Esophagus squamous epithelium (tissue), 5 donors: ENCODE measurements at places on chromosomes 13 and 19.
A peak's percentile ranks its signal among the peaks of the same experiment; 100 is the strongest.

- no peak for DNase-seq
- no peaks in the 10 kb centered on the region for H3K27me3 ChIP-seq
- H3K4me3 ChIP-seq: no peak overlapping the region
- H3K27ac ChIP-seq: no peak overlapping the region
- no peaks in the 10 kb centered on the region for H3K36me3 ChIP-seq
- no peaks in the 10 kb centered on the region for H3K4me1 ChIP-seq
These were observed 710.3 kb upstream of the SLITRK5 start for GRCh38 chr13:86960876-86961275.

GRCh38 chr19:2750808-2751437, 11.1 kb upstream of the SLC39A3 start:
- no peaks in the 10 kb centered on the region for H3K27me3 ChIP-seq
- H3K27ac ChIP-seq: no peak overlapping the region
- DNase-seq: no peak
- H3K36me3 ChIP-seq: peaks cover 13% of the 10 kb centered on the region
- H3K4me1 ChIP-seq: no peaks in the 10 kb centered on the region
- H3K4me3 ChIP-seq: no peak overlapping the region

DNA sequence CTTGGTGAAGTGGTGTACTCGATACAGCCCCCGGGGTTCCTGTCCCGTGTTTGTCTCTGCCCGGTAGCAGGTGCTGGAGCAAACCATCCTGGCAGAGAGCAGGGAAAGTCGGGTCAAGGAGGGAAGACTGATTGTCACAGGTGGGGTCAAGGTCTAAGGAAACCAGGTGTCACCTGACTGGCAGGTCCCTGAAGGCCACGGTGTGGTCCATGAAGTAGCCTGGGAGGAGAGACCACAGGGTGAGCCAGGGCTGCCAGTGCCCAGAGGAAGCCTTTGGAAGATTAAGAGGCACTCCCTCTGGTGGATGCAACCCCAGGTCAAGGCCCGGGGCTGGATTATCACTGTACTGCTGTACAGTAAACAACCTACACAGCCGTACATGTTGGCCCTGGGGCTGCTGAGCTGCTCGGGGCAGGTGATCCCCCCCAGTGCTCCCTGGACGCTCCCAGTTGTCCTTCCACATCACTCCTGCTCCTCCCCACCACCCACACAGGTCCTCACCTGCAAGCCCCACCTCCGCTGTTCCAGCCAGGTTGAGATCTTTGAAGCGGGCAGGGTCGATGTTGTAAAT, 6.0 kb upstream of the CCER2 start:
- no peaks in the 10 kb centered on the region for H3K36me3 ChIP-seq
- no peaks in the 10 kb centered on the region for H3K4me1 ChIP-seq
- H3K27ac ChIP-seq: no peak overlapping the region
- DNase-seq: no peak
- no peaks in the 10 kb centered on the region for H3K27me3 ChIP-seq

DNA sequence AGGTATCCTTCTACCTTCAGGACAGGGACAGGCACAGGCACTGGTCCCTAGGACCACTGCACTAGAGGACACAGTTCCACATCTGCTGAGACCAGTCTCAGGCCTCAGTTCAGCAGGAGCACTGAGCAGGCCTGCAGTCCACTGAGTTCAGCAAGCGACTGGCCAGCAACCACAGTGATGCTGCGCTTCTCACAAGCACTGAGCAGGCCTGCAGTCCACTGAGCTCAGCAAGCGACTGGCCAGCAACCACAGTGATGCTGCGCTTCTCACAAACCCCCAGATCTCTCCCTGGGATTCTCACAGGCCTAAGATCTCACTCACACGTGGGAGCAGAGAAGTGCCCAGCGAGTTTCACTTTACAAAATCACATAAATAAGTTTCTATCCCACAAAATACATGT, 140.6 kb downstream of the IRS2 start:
- DNase-seq: no peak
- H3K36me3 ChIP-seq: no peaks in the 10 kb centered on the region
- H3K4me1 ChIP-seq: peaks cover 10% of the 10 kb centered on the region
- H3K27ac ChIP-seq: no peak overlapping the region
- no peak overlapping the region for H3K4me3 ChIP-seq

- H3K27me3 ChIP-seq: peaks cover 36% of the 10 kb centered on the region
- H3K4me3 ChIP-seq: no peak overlapping the region
- no peaks in the 10 kb centered on the region for H3K36me3 ChIP-seq
These were observed 6.6 kb upstream of the SOX1 start for GRCh38 chr13:112060282-112060830.

GRCh38 chr19:20250627-20251026, 83.6 kb downstream of the ZNF486 start:
- H3K36me3 ChIP-seq: no peaks in the 10 kb centered on the region
- H3K4me3 ChIP-seq: no peak overlapping the region
- H3K27ac ChIP-seq: no peak overlapping the region
- DNase-seq: no peak
- H3K4me1 ChIP-seq: no peaks in the 10 kb centered on the region
- H3K27me3 ChIP-seq: no peaks in the 10 kb centered on the region

DNA sequence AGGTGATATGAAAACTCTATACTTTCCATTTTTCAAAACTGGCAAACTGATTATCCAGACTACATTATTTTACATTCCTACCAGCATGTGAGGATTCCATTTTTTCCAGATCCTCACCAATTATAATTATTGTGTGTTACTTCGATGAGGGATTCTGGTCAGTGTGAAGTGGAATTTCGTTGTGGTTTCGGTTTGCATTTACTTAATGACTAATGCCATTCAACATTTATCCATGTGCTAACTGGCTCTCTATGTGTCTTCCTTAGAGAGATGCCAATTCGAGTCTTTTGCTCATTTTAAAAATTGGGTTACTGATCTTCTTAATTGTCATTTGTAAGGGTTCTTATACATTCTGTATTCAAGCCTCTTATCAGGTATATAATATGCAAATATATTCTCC, 1551.3 kb upstream of the MIR17HG start:
- no peak overlapping the region for H3K4me3 ChIP-seq
- H3K4me1 ChIP-seq: no peaks in the 10 kb centered on the region
- no peak for DNase-seq
- H3K36me3 ChIP-seq: no peaks in the 10 kb centered on the region
- H3K27me3 ChIP-seq: no peaks in the 10 kb centered on the region

DNA sequence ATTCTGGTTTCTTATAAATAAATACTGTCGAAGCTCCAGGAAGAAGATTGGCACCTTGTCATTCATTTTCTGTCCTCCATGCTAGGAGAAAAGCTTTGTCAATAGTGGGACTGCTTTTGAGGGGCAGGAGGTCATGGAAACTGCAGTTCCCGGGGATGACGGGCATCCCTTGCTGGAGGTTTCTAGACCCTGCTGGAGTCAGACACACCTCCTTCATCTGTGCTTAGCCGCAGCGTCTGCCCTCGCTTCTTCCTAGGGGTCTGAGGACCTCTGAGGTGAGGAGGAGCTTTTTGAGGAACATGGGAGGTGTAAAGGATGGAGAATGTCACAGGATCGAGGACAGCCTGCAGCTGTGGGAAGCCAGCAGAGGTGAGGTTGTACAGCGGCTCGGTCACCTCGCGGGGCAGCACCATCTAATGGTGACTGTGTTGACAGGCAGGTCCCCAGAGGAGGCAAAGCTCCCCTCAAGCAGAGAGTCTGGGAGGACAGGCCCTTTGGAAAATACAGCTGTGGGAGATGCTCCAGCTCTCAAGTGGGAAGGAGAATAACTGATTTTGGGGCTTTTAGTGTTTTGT, 172.7 kb upstream of the RNF113B start:
- no peaks in the 10 kb centered on the region for H3K27me3 ChIP-seq
- peaks cover 11% of the 10 kb centered on the region for H3K4me1 ChIP-seq
- H3K36me3 ChIP-seq: no peaks in the 10 kb centered on the region
- DNase-seq: no peak

DNA sequence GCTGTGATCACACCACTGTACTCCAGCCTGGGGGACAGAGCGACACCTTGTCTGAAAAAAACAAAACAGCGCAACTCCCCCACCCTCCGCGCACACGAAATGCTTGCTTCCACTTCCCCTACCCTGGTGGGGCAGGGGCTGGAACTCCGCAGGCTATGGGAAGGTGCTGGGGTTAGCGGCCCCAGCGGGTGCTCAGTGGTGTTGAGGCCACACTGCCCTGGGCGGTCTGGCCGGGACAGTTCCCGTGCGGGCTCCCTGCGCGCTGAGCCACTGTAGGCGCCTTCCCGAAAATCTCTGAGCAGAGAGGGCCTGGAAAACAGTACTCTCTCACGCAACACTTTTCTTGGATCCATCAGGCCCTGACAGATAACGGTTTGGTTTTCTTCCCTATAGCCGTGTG, 1.1 kb upstream of the WTIP start:
- peak overlapping the region; percentile 81 for H3K27ac ChIP-seq
- H3K4me3 ChIP-seq: no peak overlapping the region
- H3K36me3 ChIP-seq: no peaks in the 10 kb centered on the region

GRCh38 chr19:1698636-1699035, 46.2 kb upstream of the TCF3 start:
- DNase-seq: no peak
- H3K36me3 ChIP-seq: no peaks in the 10 kb centered on the region
- H3K4me1 ChIP-seq: no peaks in the 10 kb centered on the region
- no peak overlapping the region for H3K4me3 ChIP-seq
- peaks cover 10% of the 10 kb centered on the region for H3K27me3 ChIP-seq

- peak; percentile 15 for DNase-seq
- peaks cover 33% of the 10 kb centered on the region for H3K4me1 ChIP-seq
- no peaks in the 10 kb centered on the region for H3K36me3 ChIP-seq
- H3K4me3 ChIP-seq: peak within 1 kb of the TSS; percentile 67
- peak within 1 kb of the TSS; percentile 54 for H3K27ac ChIP-seq
These were observed at the start of gene ZNF814 for GRCh38 chr19:57888560-57889231. Gene ZNF814, minus strand, starts transcription at chr19:57889037. Its CDS starts 235 bp downstream, at chr19:57888802.

- no peak for DNase-seq
- no peak overlapping the region for H3K4me3 ChIP-seq
- peaks cover 86% of the 10 kb centered on the region for H3K4me1 ChIP-seq
- no peak overlapping the region for H3K27ac ChIP-seq
- H3K36me3 ChIP-seq: no peaks in the 10 kb centered on the region
- no peaks in the 10 kb centered on the region for H3K27me3 ChIP-seq
These were observed 8.9 kb upstream of the WBP4 start for GRCh38 chr13:41052441-41052840.

GRCh38 chr13:80000684-80001509, 340.0 kb downstream of the SPRY2 start:
- H3K4me3 ChIP-seq: no peak overlapping the region
- no peak for DNase-seq
- H3K27ac ChIP-seq: no peak overlapping the region
- peaks cover 6% of the 10 kb centered on the region for H3K4me1 ChIP-seq

DNA sequence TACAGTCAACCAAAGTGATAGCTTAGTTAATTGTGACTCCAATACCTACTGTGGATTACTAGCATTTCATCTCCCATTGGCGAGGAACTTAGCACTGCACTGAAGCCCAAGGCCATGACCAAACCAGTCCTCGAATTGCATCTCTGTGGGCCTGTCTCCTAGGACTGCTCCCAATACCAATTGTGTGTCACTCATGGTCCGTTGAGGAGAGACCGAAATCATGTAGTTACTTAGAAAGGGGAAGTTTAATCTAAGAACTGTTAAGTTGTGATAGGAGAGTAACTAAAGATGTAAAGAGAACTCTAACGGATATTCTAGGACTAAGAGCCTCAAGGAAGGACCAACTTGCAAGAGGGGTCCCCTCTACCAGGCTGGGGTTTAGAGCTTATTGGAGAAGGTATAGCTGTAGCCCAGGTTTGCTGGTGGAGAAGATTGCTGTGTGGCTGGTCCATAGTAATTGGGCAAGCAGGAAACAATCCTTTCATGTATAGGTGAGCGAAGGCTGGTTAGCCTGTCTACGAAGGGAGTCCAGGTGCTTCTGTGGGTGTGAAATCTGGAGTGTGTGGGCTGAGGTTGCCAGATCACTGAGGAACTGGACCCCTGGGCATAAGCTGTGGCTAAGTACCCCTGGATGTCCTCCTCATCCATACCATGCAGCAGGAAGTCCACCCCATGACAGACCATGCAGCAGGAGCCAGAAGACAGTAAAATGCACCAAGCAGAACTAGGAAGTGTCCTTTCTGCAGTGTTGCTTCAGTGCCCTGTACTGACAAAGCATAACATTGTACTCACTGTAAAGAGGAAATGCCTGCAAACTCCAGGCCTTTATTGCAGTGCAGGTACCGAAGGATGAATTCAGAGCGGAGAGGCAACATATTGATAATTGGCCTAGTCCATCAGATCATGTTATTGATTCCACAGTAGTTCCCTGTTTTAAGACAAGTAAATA, 30.8 kb downstream of the DNAJC3 start:
- no peaks in the 10 kb centered on the region for H3K36me3 ChIP-seq
- H3K4me3 ChIP-seq: no peak overlapping the region
- no peak for DNase-seq

DNA sequence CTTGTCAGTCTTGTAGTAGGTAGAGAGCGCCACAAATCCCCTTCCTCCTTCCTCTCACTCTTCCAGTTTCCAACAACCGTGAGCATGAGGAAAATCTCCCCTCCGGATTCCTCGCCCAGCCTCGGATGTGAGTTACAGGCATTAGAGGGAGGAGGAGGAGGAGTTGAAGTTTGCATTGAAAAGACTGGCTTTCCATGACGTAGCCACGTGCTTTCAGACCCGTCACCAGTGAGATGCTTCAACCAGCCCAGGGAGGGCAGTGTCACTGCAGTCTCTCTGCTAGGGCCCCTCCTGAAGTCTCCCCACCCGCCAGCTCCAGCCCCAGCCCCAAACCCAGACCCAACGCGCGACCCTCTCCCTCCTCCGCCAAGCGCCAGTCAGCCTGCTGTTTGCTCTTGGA, 442 bp upstream of the FGF14 start:
- peaks cover 15% of the 10 kb centered on the region for H3K4me1 ChIP-seq
- DNase-seq: no peak
- no peaks in the 10 kb centered on the region for H3K27me3 ChIP-seq
- peak overlapping the region; percentile 61 for H3K4me3 ChIP-seq
- H3K27ac ChIP-seq: peak overlapping the region; percentile 60

- H3K36me3 ChIP-seq: no peaks in the 10 kb centered on the region
- no peaks in the 10 kb centered on the region for H3K27me3 ChIP-seq
- H3K4me1 ChIP-seq: no peaks in the 10 kb centered on the region
- H3K4me3 ChIP-seq: no peak overlapping the region
- no peak overlapping the region for H3K27ac ChIP-seq
These were observed 62.9 kb downstream of the NHLRC3 start for GRCh38 chr13:39100996-39101738.
